ENCODE measurements at places on chromosomes 11 and 22.

DNA sequence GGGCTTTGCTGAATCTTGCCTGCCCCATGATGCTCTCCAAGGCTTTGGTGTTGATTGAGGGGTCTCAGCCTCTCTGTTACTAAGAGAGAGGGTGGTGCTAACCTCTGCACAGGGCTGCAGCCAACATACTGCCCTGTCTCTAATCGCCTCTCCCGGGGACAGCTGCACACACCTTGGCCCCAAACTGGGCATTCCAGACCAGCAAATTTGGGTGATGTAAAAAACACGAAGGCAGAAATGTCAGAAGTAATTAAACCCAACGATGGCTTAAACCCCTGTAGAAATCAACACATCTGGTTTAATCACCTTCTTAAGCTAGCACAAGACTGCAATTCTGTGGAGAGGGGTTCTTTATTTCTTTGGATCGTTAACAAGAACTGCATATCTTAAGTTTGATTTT lies 116.5 kb downstream of the FEZ1 start:
- DNase-seq: no peak

DNA sequence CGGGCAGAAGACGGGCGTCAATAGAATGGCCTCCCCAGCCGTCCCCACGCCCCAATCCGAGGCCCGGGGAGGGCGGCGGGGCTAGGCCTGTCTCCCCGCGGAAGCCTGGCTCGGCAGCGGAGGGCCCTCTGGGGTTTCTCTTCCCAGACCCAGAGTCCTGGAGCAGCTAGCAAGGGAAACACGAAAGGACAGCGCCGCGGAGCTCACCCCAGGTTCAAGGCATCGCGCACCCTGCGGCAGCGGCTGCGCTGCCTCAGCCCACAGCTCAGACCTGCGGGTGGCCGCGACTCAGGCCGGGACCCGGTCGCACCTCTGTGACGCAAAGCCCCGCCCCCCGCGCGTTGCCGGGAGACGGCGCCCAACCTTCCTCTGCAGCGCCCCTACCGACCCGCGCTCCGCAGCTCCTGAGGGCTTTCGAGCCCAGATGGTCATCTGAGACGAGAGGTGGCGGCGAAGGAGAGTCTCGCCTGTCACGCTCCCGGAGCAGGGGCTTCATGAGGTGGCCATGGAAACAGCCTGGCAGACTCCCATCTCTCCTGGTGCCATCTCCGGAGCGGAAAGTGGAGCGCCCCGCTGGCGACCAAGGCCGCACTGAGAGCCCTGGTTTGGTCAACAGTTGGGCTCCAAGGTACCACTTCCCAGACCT lies at the start of gene RNF141:
TSS of gene RNF141 (minus strand) at position 273 of the 646 bp plus-strand sequence. CDS start 7,029 bp downstream, outside the sequence.
- peak; percentile 91 for DNase-seq

GRCh38 chr11:67202028-67202427 lies 64.2 kb upstream of the GRK2 start:
- DNase-seq: no peak

DNA sequence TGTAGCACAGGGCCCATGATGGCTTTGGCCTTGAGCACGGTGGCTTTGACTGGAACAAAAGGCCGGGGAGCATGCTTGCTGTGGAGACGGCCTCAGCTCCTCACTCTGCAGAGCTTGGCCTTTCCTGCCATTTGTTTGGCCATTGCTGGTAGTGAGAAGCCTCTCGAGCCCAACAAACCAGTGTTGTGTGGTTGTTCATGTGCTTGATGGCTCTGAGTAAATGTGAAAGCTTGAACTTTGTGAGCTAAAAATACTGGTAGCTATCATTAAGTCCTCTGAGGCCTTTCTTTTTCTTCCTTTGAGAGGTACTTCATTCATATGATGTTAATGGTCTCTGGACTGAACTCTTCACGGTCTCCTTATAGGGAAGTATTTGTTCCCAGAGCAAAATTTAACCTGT lies 39.6 kb downstream of the NAT10 start:
- no peak for DNase-seq

GRCh38 chr22:36143066-36143815 lies 17.3 kb downstream of the APOL3 start:
- no peak for DNase-seq

DNA sequence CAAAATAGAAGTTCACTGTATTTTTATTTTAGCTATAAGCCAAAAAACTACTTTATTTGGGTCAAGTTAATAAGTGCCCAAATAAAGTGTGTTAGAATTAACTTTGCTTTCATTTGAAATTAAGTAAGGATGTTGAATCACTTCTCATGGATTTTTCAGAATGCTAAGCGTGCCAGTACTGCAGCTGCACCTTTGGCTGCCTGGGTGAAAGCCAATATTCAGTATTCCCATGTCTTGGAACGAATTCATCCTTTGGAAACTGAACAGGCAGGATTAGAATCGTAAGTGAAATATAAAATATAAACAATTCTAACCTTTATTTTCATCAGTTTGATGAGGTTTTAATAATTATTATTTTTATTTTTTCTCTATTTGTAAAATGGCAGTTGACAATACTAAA lies 113.6 kb downstream of the DYNC2H1 start:
- DNase-seq: no peak

DNA sequence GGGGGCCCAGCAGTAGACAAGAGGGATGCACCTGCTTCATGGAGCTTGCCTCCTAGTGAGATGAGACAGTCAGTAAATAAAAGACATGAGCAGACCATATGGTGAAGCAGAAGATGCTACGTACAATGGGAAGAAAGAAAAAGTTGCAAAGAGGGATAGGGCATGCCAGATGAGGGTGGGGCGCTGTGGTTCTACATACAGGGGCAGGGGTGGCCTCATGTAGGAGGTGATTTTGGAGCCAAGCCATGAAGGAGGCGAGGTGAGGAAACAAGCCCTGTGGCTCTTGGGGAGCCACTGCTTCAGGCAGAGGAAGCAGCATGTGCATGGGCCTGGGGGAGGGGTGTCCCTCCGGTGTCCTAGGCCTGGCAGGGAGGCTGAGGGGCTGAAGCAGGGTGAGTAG lies 15.2 kb downstream of the NAT10 start:
- no peak for DNase-seq

DNA sequence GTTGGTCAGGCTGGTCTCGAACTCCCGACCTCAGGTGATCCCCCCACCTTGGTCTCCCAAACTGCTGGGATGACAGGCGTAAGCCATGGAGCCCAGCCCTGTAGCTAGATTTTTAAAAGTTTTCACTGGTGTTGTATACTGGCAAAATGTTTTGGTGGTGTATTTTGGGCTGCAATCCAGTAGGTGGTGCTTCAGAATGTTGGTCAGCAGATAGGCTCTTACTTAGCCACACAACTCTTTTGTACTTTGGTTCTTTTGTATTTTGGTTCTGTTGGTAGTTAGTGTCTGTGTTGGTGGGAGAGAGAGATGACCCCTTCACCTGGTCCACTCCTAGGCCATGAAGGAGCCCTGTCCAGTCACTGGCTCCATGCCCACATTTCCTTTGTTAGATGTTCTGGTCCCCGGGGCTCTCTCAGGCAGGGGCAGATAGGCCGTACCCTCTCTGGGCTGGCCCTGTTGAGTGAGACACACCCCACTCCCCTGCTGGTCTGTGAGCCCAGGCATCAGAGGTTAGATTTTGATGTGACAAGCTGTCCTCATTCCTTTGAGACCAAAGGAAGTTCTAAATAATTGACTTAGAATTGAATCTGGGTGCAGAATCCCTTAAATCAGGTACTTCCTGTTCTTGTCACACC lies 123.8 kb downstream of the DDX10 start:
- no peak for DNase-seq

GRCh38 chr22:26968859-26969523 lies 311.6 kb downstream of the MIAT start:
- no peak for DNase-seq

- no peak for DNase-seq
These were observed 81.7 kb downstream of the MTNR1B start for GRCh38 chr11:93051186-93051585.

GRCh38 chr11:131889760-131890581 lies 519.6 kb downstream of the NTM start:
- no peak for DNase-seq

- no peak for DNase-seq
These were observed 6.3 kb downstream of the CRY2 start for GRCh38 chr11:45853332-45854219.

GRCh38 chr22:43155789-43156188 lies 4.4 kb downstream of the TSPO start:
- no peak for DNase-seq

DNA sequence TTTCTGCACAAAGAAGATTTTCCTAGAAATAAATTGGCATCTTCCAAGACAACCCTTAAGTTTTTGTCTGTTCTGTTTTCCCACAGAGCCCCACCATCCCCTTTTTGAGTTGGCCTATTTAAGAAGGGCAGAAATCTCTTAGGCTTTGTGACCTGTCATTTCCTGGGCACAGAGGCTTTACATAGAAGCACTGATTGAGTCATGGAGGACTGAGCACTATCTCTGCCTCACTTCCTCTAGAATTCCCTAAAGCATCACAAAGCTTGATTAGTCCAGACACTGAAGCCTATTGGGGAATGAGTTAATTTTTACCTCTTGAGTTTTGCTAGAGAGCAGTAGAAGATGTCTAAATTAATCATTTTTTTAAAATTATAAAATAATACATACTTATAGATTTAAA lies 25.4 kb downstream of the TRIM44 start:
- no peak for DNase-seq

GRCh38 chr11:29268733-29269132 lies 748.1 kb downstream of the KCNA4 start:
- no peak for DNase-seq

GRCh38 chr11:34464591-34465051 lies 25.9 kb downstream of the CAT start:
- DNase-seq: no peak

DNA sequence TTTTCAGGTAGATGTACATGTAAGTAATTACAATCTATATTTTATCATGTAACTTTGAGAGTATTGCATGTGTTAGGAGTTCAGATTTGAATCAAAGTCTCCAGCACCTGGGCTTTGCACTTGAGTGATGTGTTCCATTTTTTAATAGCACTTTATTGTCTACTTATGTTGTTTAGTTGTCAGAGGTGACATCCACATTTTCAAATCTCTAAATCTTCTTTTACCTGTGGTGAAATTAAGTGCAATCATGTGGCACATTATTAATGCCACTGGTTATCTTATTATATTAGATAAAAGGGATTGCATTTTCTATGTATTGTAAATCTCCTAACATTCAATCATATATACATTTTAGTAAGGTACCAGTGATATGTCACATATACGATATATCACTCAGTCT lies 333.4 kb downstream of the AASDHPPT start:
- no peak for DNase-seq

DNA sequence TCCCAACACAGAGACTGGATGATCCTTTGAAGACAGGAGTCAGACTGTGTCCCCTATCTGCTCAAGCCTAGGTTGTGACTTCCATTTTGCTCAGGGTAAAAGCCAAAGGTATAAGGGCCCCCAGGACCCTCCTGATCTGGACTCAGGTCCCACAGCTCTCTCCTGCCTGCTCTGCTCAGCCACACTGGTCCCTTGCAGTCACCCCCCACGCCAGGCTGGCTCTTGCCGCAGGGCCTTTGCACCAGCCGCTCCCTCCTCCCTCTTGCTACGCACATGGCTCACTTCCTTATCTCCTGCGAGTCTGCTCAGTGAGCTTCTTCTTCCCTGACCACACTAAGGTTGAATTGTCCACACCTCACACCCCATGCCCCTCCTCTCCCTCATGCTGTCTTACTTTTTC lies 28.4 kb upstream of the CACNG2 start:
- DNase-seq: no peak

DNA sequence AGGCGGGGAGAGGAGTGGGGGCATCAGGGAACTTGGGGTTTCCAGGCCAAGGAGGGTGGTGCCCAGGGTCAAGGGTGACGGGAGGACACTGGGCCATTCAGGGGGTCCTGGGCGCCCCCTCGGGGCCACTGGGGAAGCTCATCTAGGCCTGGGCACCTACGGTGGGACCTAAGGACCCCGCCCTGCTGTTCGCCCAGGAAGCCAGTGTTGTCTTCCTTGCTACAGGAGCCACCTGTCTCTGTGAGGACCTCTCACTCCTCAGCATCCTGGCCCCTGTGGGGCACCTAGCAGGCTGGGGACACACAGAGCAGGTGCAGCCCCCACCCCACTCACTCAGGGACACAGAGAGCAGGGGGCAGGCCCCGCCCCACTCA lies 191.6 kb downstream of the IGLL1 start:
- DNase-seq: no peak

GRCh38 chr22:47115921-47116320 lies 353.5 kb downstream of the TBC1D22A start:
- no peak for DNase-seq

GRCh38 chr11:74460065-74460464 lies 7.3 kb downstream of the KCNE3 start:
- DNase-seq: no peak

GRCh38 chr22:17120711-17121232 lies 388 bp downstream of the TMEM121B start:
- DNase-seq: no peak

Measured in thymus (tissue), 14 donors.